Hepatocyte (in vitro differentiated cells): ENCODE measurements at places on chromosomes 12 and 14. TPM values are rescaled to one million over a fixed set of nuclear protein-coding genes. Genes with fewer than 3 reads are reported as not detected.

Gene ALDH6A1
- 72.9 and 83.8 TPM in 2 replicates for total RNA-seq

Gene CELA1
- not detected in 2 replicates for total RNA-seq

DNA sequence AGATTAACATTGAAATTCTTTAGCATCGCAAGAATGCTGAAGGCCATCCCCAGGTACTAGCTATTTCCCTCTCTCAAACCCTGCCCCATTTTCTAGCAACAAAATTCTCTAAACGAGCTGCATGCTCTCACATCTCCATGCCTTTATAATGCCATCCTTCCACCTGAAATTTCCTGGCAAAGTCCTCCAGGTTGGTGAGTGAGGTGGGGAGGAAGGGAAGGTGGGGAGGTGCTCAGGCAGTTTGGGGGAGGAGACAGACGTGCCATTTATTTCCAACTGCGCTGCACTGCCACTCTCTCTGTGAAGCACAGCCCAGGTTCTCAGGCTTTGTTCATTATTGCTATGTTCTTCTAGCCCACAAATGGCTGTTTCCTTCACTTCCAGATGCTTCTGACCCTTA lies 208.4 kb downstream of the PAWR start:
- no peak for DNase-seq

DNA sequence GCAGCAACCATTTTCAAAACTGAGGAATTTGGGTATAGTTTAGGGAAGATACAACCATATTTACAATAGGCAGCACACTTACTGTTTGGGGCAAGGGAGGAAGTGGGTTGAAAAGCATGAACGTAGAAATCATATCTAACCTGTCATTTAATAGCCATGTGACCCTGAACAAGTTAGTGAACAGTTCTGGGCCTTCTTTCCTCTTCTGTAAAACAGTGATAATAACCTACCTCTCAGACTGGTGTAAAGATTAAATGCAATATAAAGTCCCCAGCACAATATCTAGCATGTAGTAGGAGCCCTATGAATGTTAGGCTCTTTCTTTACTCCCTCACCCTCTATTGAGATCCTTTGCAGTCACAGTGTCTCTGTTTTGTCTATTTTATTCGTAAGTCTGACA lies 33.5 kb downstream of the A2ML1 start:
- no peak for DNase-seq

DNA sequence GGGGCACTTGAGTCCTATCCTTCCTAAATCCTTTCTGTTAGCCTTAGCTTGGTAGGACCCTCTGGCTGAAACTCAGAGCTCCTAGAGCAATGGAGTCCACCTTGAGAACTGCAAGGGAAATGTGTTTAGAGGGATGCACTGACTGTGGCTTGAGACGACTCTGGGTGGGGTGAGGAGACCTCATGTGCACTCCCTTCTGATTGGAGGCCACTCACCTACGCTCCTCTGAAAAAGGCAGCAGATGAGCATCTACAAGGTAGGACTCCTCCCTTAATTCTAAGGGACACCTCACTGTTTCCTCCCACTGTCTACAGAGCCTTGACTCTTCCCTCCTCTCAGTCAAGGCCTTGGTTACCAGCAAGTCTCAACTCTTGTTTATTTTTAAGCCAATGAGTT lies 1.0 kb downstream of the MAP3K12 start:
- DNase-seq = no peak

- peak; percentile 96 for DNase-seq
Observed at GRCh38 chr12:68610370-68611093, at the start of gene RAP1B. TSS of gene RAP1B (plus strand) at chr12:68610899. CDS start at chr12:68648725, 37,826 bp downstream.

DNA sequence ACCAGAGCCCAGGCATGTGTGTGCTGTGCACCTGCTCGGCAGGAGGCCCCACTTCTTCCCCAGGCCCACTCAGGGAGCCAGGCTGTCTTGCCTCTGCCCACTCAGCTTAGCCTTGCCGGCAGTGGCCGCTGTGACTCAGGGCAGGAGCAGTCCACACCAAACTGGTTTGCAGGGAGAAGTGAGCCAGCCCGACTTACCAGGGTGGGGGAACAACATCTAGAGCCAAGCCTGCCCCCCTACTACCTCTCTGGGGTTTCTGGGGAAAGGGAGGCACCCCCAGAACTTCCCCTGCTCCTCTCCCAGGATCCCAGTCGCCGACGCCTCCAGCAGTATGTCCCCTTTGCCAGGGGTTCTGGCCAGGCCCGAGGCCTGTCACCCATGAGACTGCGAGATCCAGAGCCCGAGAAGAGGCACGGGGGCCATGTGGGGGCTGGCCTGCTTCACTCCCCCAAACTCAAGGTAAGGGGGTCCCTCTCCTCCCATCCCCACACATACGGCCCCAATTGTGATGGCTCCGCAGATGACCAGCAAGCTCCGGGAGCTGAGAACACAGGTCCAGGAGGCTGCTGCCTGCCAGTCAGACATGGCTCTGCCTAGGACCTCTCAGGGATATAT lies 3.0 kb downstream of the PLEKHG6 start:
- DNase-seq = peak; percentile 5

DNA sequence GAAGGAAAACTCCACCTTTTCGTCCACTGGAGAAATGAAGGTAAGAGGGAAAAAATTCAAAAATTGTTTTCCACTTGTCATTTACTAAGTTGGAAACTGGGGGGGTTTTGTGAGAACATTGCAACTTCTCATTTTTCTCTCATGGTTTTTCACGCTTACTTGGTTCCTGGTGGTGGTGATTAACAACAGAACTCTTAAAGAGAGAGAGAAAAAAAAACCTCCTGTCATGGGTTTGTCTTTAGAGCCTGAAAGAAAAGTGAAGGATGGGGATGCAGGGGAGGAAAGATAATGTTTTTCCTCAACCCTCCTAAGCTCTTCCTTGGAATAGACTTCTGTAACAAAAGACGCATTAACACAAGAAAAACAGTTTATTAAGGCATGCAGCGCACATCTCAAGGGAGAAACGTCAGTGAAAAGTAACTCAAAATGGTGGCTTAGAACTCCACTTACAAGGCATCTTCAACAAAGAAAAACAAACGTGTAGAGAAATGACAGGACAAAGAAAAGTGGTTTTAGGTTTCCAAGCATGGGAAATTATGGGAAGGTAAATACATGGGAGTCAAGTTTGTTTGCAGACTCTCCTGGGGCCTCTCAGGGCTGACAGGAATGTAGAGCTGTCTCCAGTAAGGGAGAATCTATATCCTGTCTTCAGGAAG lies 81.9 kb upstream of the ATF7IP start:
- DNase-seq = no peak

- peak; percentile 55 for DNase-seq
Observed at GRCh38 chr12:92208613-92209121, 63.0 kb upstream of the BTG1 start.

DNA sequence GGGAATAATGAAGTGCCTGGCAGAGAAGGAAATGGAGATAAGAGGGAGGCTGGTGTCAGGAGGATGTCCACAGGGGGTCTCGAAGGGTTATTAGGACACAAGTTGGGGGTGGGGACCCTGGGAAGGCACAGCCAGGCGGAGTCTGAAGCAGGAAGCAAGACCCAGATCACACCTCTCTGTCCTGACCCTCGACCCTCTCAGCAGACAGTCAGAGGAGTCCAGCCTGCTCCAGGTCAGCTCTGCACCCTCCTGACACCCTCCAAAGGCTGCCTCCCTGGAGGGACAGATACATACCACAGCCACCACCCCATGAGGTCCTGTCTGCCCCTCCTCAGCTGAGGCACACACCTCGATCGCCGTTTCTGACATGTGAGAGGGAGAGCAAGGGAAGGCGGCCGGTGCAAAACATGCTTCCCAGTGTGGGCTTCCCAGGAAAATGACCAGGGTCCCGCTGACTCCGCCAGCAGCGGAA lies 9.0 kb downstream of the BCL11B start:
- no peak for DNase-seq

GRCh38 chr14:92135269-92135668 lies 13.5 kb downstream of the CPSF2 start:
- peak; percentile 43 for DNase-seq

DNA sequence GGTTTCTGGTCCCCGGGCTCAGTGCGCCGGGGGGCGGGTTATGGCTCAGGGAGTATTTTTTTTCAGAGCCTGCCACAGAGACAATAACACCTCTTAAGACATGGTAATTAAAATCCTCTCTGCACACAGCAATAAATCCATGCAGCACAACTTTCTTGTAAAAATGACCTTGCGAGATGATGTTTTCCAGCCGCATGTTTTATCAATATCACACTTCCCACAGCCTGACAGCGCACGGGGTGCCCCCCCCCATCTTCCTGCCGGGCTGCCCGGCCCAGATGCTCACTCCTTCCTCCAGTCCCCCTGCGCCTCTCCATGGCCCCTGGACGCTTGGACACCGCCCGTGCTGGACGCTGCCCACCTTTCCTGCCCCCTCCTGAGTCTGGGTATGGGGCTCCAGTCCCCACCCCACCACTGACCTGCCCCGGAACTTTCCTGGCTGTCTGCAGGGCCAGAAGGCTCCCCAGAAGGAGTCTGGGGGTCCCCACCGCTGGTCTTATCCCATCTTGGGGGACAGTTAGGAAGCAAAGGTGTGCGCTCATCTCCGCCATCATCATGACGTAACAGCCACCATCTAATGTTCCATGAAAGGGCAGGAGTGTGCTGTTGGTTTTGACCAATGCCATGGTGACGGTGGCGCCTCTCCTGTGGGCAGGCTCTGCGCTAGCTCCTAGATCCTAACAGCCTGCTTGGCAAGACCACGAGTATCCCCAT lies 182.9 kb downstream of the KIF26A start:
- DNase-seq = no peak

DNA sequence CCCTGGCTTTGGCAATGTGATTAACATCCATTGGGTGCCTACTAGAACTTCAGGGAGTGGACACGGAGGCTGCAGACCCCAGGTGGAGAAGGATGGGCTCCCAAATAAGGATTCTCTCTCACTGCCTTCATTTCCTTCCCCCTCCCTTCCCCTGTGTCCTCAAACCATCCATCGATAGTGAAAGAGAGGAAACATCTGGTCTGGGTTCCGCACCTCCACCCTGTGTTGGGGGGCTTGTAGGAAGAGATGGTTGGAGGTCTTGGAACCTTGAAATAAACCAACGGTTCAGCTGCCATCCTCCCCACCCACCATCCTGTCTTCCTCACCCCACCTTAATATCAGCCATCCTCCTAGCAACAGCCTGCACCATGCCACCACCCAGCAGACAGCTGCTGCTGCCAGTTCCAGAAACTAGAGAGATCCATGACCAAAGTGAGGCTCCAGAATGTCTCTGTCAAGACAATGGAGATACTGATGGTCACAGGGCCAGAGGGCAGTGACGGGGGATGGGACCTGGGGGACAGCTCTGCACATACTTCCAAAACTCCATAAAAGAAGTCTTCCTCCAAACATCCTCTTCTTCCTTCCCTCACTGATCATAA lies 153.1 kb upstream of the CCND2 start:
- DNase-seq = no peak

- DNase-seq = no peak
Observed at GRCh38 chr14:105839425-105840265, 313.3 kb downstream of the TMEM121 start.

GRCh38 chr12:27305673-27306456 lies 26.8 kb upstream of the BMAL2 start:
- DNase-seq = peak; percentile 52

DNA sequence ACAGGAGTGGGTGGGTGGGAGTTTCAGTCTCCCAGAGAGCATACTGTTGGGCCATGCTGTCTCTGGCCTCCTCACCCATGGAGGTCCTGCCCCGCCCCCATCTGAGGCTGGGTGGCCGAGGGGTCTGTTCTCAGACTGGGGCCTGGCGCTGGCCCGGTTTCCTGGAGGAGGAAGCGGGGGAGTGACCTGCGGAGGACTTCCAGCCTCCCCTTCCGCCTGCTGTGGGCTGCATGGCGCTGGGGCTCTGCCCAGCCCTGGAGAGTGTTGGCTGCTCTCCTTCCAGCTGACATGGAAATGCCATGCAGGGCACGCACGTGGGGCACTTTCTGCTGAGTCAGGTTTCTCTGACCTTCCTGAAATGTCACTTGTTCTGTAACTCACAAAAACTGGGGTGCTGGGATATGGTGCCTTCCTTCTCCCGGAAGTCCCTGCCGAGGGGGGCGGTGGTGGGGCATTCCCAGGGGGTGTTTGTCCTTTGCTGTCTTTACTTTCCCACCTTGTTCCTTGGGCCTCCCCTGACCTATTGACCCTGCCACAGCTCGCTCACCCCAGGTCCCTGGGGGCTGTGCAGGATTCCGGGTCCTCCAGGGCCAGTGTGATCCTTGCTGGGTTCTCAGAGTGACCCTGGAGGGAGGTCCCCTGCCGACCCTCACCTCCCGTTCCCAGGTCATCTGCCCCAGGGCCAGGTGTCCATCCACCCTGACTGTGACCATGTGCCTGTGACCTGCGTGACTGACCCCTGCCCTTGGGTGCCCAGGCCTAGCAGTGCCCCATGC lies 23.6 kb downstream of the PACS2 start:
- DNase-seq = no peak

GRCh38 chr12:96197503-96198272 lies 3.5 kb downstream of the ELK3 start:
- no peak for DNase-seq

GRCh38 chr14:33460164-33460563 lies 490.7 kb downstream of the EGLN3 start:
- DNase-seq = no peak

DNA sequence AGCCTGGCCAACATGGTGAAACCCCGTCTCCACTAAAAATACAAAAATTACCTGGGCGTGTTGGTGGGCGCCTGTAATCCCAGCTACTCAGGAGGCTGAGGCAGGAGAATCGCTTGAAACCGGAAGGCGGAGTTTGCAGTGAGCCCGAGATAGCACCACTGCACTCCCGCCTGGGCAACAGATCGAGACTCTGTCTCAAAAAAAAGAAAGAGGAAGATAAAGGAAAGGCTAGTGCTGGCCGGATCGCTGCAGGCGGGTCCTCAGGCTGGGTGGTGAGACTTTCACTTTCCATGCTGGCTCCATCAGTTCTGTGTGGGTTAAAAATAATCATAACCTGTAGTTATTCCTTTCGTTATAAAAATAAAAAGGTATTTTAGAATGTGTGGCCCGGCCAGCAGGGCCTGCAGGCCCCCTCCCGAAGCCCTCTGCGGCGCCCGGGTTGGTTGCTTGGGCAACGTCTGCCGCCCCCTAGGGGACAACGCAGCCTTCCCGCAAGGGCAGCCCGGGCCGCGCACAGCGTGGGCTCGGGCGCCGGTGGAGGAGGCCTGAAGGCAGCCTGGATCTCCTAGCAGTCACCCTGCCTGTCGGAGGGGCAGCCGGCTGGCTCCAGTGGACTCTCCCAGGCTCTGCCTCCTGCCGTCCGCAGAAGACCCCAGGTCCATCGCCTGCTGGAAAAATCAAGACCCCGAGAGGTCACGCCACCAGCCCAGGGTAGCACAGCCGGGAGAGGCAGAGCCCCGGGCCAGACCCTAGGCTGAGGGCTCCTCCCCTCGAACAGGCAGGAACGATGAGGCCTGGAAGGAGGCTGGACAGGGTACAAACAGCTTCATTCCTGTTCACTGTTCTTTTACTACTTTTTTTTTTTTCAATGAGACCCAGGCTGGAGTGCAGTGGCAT lies 5.0 kb upstream of the SLC25A47 start:
- DNase-seq = peak; percentile 75

DNA sequence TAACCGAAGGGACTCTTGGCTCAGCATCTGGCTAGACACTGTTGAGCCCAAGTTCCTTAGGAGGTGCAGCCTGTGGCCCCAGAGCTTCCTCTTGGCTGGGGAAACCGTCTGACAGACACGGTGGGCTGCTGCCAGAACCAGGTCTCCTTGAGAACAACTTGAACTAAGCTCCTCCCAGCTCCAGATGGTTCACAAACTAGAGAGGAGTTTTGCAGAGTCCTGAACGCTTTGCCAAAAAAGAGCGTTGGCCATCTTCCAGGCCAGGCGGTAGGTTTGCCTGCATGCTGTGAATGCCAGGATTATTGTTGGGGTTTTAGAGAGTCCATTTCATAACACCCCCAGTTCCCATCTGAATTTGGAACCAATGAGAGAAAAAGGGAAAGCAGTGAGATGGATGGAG lies 399.8 kb downstream of the RGS6 start:
- DNase-seq = peak; percentile 8
